ENCODE measurements at places on chromosomes 1 and 21. TPM values are rescaled to one million over a fixed set of nuclear protein-coding genes. Genes with fewer than 3 reads are reported as not detected.

GRCh38 chr1:51410568-51411460 is 80.5 kb upstream of the TTC39A start:
- H3K4me1 ChIP-seq: no peaks in the 10 kb centered on the region
- H3K27me3 ChIP-seq: no peaks in the 10 kb centered on the region
- DNase-seq: no peak
- no peak overlapping the region for H3K4me3 ChIP-seq

DNA sequence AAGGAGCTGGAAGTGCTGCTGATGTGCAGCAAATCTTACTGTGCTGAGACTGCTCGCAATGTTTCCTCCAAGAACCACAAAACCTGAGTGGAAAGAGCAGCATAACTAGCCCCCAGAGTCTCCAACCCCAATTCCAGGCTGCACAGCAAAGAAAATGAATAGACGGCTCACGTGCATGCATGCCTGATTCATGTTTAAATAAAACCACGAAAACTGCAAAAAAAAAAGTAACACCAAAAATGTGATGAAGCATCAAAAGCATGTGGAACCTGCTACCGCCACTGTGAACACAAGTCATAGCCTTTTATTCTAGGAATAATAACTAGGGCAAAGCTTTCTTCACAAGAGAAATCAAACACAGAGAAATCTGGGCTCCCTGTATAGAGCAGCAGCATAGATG is 9.6 kb upstream of the TRNP1 start:
- no peaks in the 10 kb centered on the region for H3K4me1 ChIP-seq
- no peaks in the 10 kb centered on the region for H3K36me3 ChIP-seq
- no peak for DNase-seq
- no peaks in the 10 kb centered on the region for H3K27me3 ChIP-seq

DNA sequence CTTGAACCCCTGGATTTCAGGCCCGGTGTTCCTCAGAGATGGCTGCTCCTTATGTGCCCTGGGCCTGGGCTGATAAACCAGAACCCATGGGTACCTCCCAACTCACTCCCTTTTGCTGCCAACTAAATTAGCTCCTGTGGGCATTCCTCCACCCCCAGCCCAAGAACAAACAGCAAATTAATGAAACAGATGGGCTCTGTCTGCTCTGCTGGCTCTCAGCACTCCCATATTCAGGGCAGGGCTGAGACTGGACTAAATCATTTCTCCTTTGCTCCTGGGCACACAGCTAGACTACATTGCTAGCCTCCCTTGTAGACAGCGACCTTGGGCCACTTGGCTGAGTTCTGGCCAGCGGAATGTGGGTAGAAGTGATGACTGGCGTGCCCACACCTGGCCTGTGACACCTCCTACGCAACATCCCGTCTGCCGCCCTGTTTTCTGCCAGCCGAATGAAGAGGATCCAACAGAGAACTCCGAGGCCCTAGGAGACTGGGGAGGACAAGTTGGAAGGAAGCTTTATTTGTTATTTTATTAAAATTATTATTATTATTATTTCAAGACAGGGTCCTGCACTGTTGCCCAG is 101.9 kb upstream of the DISP3 start:
- H3K4me1 ChIP-seq: no peaks in the 10 kb centered on the region
- no peaks in the 10 kb centered on the region for H3K27me3 ChIP-seq
- DNase-seq: no peak
- peak overlapping the region; percentile 32 for H3K27ac ChIP-seq
- H3K36me3 ChIP-seq: no peaks in the 10 kb centered on the region

GRCh38 chr1:12121212-12122003 is 45.4 kb upstream of the TNFRSF1B start:
- no peaks in the 10 kb centered on the region for H3K36me3 ChIP-seq
- no peak overlapping the region for H3K4me3 ChIP-seq
- no peaks in the 10 kb centered on the region for H3K4me1 ChIP-seq
- no peak overlapping the region for H3K27ac ChIP-seq
- no peaks in the 10 kb centered on the region for H3K27me3 ChIP-seq

- H3K27ac ChIP-seq: peak within 1 kb of the TSS; percentile 98
- H3K36me3 ChIP-seq: no peaks in the 10 kb centered on the region
- peak; percentile 70 for DNase-seq
- no peaks in the 10 kb centered on the region for H3K27me3 ChIP-seq
Measured at GRCh38 chr1:202144402-202145067, at the start of gene ARL8A. Gene ARL8A (minus strand): TSS chr1:202144737. CDS start chr1:202144572, 165 bp downstream.

GRCh38 chr1:105608713-105609112 is 1447.8 kb upstream of the PRMT6 start:
- no peaks in the 10 kb centered on the region for H3K36me3 ChIP-seq

DNA sequence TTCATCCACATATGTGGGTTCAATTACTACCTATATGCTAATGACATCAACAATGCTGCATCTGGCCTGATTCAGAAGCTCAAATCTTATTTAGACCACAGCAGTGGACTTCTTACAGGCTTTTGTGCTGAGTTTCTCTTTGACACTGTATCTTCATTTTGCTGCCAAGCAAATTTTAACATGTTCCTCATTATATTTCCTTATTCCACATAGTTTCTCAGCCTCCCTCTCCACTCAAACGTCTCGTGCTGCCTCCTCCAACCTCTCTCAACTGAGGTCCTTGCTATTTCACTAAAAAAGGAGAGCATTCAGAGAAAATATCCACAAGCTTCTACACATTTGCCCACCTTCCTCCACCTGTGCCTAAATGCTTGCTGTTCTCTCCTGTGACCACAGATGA is 6.5 kb downstream of the TDRKH start:
- H3K27ac ChIP-seq: no peak overlapping the region
- H3K27me3 ChIP-seq: no peaks in the 10 kb centered on the region
- H3K36me3 ChIP-seq: no peaks in the 10 kb centered on the region
- DNase-seq: no peak
- H3K4me3 ChIP-seq: no peak overlapping the region
- H3K4me1 ChIP-seq: no peaks in the 10 kb centered on the region

DNA sequence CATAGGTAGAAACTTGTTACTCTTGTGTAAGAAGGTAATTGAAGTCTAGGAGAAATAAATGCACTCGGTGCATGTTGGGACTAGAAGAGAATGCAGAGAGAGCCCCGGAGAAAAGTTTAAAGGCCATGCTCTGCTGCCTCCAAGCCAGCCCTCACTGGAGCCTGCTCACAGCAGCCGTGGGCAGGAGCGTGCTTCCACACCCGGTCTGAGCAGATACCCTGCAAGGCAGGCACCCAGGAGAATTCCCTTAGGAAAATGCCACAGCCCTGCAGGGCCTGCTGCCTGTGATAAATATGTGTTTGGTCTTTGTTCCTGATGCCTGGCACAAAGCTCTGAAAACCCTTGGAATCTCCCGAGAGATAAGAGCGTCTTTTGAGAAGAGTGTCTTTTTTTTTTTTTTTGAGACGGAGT is 22.8 kb downstream of the C2CD2 start:
- no peak overlapping the region for H3K4me3 ChIP-seq
- H3K4me1 ChIP-seq: no peaks in the 10 kb centered on the region
- DNase-seq: no peak

- H3K4me3 ChIP-seq: no peak overlapping the region
- H3K27me3 ChIP-seq: no peaks in the 10 kb centered on the region
- no peak overlapping the region for H3K27ac ChIP-seq
- H3K4me1 ChIP-seq: no peaks in the 10 kb centered on the region
Measured at GRCh38 chr1:230906226-230906625, 37.9 kb upstream of the C1orf198 start.

DNA sequence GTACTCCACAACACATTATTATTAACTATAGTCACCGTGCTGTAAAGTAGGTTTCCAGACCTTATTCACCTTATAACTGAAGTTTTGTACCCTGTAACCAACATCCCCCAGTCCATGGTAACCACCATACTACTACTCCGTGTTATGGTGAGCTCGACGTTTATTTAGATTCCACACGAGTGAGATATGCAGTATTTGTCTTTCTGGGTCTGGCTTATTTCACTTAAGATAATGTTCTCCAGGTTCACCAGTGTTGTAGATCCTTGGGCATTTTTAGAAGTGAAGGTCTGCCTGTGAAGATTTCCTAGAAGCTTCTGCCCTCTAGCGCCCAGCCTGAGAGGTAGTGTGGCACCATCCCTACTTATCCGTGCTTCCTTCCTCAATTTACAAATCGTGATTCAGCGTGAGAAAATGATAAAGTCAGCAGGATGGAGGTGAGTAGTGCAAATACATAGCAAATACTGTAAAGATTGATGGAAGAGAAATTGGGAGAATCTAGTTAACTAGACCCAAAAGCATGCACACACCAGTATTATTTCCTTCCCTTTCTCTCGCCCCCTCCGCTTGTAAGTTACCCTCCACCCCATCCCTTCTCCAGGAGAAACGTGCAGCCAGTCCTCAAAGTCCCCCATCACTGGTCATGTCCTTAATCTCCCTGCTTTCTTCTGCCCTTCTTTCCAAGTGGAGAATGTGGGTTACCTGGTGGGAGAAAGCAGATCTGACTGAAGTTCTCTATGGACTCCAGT is 36.0 kb upstream of the DISC1 start:
- H3K4me1 ChIP-seq: no peaks in the 10 kb centered on the region
- H3K27me3 ChIP-seq: no peaks in the 10 kb centered on the region
- H3K4me3 ChIP-seq: no peak overlapping the region
- DNase-seq: no peak
- H3K36me3 ChIP-seq: no peaks in the 10 kb centered on the region
- no peak overlapping the region for H3K27ac ChIP-seq

- no peaks in the 10 kb centered on the region for H3K36me3 ChIP-seq
- peaks cover 7% of the 10 kb centered on the region for H3K4me1 ChIP-seq
- no peak overlapping the region for H3K27ac ChIP-seq
- H3K27me3 ChIP-seq: no peaks in the 10 kb centered on the region
- no peak for DNase-seq
Measured at GRCh38 chr1:209400351-209401220, 182.9 kb upstream of the CAMK1G start.

GRCh38 chr1:46301808-46302640 is 1.4 kb downstream of the LRRC41 start:
- DNase-seq: peak; percentile 39
- H3K4me3 ChIP-seq: peak overlapping the region; percentile 86
- H3K4me1 ChIP-seq: peaks cover 8% of the 10 kb centered on the region
- H3K27ac ChIP-seq: peak overlapping the region; percentile 96
- no peaks in the 10 kb centered on the region for H3K27me3 ChIP-seq

- no peak overlapping the region for H3K27ac ChIP-seq
- H3K36me3 ChIP-seq: no peaks in the 10 kb centered on the region
- DNase-seq: peak; percentile 22
- peaks cover 3% of the 10 kb centered on the region for H3K27me3 ChIP-seq
Measured at GRCh38 chr1:228001738-228002535, 4.9 kb upstream of the WNT3A start.

GRCh38 chr1:6785728-6786505 is 663 bp downstream of the CAMTA1 start:
- no peaks in the 10 kb centered on the region for H3K36me3 ChIP-seq
- H3K27ac ChIP-seq: peak overlapping the region; percentile 93
- H3K4me3 ChIP-seq: peak overlapping the region; percentile 94
- no peaks in the 10 kb centered on the region for H3K27me3 ChIP-seq

- peak; percentile 85 for DNase-seq
- H3K4me1 ChIP-seq: peaks cover 9% of the 10 kb centered on the region
- H3K27me3 ChIP-seq: no peaks in the 10 kb centered on the region
- peak overlapping the region; percentile 13 for H3K4me3 ChIP-seq
- H3K36me3 ChIP-seq: no peaks in the 10 kb centered on the region
Measured at GRCh38 chr21:42262831-42263231, 43.9 kb downstream of the ABCG1 start.

DNALI1 gene
- 20.6 TPM for total RNA-seq

ITLN2 gene
- 10.7 TPM for total RNA-seq

KIF26B gene
- 0.32 TPM for total RNA-seq

SERINC2 gene
- 30.5 TPM for total RNA-seq

ARF1 gene
- 263 TPM for total RNA-seq

CPLANE2 gene
- total RNA-seq: 8.2 TPM

SH2D1B gene
- not detected for total RNA-seq

CLCA1 gene
- total RNA-seq: under 0.01 TPM

GJA9 gene
- total RNA-seq: not detected

ADARB1 gene
- 19.9 TPM for total RNA-seq

CERS2 gene
- total RNA-seq: 121 TPM

PCBP3 gene
- total RNA-seq: 3.4 TPM

RAB42 gene
- 8.0 TPM for total RNA-seq
